ENCODE measurements at places on chromosomes 3 and 15.

DNA sequence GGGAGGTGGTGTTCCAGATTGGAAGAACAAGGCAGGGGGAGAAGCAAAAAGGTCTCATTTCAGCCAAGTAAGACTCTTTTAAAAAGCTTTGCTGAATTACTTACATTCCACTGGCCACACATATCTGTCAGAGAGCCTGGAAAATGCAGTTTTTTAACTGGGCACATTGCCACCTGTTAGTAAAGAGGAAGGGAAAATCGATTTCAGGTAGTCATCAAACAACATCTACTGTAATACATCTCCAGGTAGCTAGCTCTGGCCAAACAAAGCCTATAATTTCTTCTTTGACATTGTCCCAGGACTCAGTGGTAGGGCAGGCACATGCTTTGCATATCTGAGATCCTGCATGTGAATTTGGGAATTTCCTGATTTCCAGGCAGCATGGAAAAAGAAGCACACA, 480.7 kb upstream of the SUCLG2 start:
- DNase-seq, result no peak

- DNase-seq, result no peak
These were observed 36.8 kb downstream of the BDH1 start for GRCh38 chr3:197518881-197519421.

GRCh38 chr3:71063773-71064290, 519.7 kb downstream of the FOXP1 start:
- no peak for DNase-seq

GRCh38 chr15:91857224-91857585, 3.7 kb downstream of the SLCO3A1 start:
- DNase-seq, result no peak

DNA sequence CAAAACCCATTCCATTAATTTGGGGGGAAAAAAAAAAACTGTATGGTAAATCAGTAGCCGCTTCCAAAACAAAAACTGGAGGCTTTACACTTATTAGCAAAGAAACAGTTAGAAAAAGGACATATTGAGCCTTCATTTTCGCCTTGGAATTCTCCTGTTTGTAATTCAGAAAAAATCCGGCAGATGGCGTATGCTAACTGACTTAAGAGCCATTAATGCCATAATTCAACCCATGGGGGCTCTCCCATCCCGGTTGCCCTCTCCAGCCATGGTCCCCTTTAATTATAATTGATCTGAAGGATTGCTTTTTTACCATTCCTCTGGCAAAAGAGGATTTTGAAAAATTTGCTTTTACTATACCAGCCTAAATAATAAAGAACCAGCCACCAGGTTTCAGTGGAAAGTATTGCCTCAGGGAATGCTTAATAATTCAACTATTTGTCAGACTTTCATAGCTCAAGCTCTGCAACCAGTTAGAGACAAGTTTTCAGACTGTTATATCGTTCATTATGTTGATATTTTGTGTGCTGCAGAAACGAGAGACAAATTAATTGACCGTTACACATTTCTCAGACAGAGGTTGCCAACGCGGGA, 9.4 kb upstream of the RPL24 start:
- peak; percentile 67 for DNase-seq

DNA sequence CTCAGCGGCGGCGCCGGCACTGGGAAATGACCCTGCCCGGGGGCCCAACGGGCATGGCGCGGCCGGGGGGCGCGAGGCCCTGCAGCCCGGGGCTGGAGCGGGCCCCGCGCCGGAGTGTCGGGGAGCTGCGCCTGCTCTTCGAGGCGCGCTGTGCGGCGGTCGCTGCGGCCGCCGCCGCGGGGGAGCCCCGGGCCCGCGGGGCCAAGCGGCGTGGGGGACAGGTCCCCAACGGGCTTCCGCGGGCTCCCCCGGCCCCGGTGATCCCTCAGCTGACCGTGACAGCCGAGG, 172 bp downstream of the ITPKA start:
- DNase-seq, result no peak

- DNase-seq, result no peak
These were observed 35.6 kb downstream of the WNT7A start for GRCh38 chr3:13844286-13844685.

GRCh38 chr3:132180337-132180791, 136.8 kb upstream of the ACP3 start:
- peak; percentile 84 for DNase-seq

DNA sequence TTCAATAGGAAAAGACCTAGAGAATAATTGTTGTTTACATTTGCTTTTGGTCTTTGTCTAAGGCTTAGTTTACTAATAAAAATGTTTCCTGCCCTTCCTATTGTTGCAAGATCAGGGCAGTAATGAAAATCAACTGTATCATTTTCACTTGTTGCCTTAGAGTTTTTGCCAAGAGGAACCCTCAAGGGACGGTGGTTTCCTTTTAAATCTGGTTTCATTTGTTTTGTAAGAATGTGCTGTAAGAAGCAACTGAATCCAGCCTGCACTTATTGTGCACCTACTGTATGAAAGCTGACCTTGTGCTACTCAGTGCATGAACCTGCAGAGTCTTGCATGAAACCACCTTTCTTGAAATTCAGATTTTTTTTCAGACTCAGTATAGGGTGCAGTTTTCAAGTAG, 5.3 kb downstream of the IGF1R start:
- no peak for DNase-seq

DNA sequence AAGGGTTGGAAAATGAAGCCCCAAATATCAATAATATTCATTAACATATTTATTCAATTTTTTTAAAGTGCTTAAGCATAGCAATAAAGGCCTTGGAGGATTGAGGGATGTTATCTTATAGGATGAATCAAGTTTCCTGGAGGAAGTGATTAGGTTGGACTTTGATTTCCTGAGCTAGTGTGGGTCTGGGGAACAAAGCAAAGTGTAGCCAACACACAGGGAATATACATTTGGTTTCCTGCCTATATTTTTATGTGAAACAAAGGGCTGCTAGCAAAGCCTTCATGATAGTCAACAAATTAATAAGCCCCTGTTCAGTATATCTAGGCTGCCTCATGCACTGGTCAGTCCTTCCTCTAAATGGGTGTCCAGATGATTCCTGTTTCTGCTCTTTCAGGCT, 261.1 kb upstream of the IL12A start:
- no peak for DNase-seq

DNA sequence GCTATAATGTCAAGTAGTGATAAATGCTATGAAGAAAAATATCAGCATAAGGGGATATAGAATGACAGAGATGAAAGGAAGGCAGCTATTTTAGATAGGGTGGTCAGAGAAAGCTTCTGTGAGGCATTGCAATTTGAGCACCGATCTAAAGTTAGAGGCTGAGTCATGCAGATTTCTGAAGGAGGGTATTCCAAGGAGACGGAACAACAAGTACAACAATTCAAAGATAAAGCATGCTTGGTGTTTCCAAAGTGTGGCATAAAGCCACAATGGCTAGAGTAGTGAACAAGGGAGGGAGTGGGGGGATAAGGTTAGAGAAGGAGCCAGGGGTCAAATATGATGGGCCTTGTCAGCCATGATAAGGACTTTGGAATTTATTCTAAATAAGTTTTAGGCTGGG, 71.9 kb downstream of the PFN2 start:
- DNase-seq, result no peak

GRCh38 chr3:99666201-99666600, 27.8 kb downstream of the COL8A1 start:
- DNase-seq, result no peak

GRCh38 chr15:51307325-51307724, 31.1 kb downstream of the CYP19A1 start:
- no peak for DNase-seq

GRCh38 chr15:69848551-69849231, 249.0 kb downstream of the TLE3 start:
- DNase-seq, result no peak

DNA sequence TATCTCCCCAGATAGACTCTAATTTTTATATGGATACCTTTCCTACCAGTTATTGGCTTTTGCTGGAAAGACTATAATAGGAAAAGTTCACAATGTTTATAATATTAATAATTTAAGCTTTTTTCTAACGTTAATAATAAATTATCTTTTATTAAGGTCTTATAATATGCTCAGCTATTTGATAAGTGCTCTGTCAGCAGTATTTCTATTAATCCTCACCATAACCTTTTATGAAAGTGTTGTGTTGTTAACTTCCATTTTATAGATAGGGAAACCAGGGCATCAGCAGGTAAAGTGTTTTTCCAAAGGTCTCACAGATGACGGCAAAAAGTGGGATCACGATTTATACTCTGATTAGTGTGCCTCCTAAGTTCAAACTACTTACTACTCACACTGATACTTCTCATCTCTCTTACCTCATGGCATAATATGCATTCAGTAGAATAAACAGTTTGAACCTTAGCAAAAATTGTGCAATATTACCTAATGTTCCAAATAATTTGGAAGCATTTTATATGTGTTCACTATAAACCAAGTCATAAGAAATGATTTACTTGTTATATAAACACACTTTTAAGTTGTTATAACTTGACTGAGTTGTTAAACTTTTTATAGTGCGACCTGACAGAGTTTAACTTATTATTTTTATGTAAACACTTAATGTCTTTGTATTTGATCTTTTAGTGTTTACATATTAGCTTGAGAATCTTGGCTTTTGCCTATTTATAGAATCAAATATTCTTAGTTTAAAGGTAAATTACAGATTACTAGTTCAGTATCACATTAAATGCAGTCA, 274.9 kb upstream of the DCBLD2 start:
- no peak for DNase-seq

DNA sequence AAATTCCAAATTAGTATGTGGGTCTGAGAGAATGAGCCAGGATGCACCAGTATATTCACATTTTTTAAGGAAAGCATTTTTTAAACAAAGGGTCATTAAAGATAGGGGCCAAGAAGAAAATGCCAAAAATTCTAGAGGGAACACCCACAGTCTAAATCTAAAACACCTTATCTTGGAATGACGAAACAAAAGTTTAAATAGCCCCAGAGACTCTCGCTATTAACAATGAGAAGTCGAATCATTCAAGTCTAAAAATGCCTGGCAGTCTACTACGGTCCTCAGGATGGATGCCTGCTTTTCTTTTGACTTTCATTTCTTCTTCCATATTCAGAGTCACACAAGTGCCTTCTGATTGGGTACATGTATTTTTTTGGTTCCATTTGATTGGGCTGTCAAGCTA, 66.3 kb downstream of the SSUH2 start:
- DNase-seq, result no peak

DNA sequence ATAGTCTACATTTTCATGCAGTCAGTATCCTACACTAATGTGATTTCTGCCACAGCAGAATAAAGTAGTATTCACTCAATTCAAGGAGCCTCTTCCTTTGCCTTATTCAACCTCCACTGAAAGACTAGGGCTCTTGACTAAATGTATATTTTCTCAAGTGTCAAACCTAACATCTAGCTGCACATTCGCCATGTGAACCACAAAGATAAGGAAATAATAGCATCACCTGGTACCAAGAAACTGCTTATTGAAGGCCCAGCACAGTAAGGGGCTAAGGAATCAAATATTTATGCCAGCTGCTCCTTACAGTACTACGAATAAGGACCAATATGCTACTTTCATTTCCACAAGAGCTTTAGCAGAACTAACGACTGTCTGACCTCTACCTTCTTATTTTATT, 1.3 kb downstream of the SRP14 start:
- no peak for DNase-seq

DNA sequence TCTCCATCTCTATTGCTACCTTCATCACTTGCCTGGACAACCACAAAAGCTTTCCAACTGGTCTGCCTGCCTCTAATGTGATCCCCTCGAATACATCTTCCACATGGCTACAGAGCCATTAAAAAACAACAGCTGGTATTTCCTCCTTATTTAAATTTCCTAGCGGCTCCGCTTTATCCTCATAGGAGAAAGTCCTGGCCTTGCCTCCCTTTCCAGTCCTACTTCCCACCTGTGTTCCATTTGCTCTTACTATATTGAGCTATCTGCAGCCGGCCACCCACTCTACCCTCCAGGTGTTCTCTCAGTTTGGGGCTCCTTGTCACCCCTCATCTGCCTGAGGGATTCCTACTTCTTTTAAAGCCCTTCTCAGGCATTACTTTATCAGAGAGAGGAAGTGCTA, 49.7 kb upstream of the TSPAN3 start:
- no peak for DNase-seq

DNA sequence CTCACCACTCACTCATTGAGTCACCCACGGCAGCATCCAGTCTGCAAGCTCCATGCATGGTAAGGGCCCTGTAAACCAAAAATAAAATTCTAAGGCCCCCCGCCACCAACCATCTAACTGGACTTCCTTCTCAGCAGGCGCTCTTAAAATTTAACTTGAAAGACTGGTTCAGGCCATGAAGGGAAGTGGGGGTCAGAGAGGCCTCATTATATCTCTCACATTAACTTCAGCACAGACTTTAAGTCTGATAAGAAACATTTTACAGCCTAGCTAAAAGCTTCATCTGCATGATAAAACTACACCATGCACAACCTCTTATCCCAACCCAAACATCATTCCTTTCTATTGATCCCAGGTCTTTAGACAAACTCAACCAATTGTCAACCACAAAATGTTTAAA, 38.5 kb downstream of the FBLN2 start:
- DNase-seq, result no peak

DNA sequence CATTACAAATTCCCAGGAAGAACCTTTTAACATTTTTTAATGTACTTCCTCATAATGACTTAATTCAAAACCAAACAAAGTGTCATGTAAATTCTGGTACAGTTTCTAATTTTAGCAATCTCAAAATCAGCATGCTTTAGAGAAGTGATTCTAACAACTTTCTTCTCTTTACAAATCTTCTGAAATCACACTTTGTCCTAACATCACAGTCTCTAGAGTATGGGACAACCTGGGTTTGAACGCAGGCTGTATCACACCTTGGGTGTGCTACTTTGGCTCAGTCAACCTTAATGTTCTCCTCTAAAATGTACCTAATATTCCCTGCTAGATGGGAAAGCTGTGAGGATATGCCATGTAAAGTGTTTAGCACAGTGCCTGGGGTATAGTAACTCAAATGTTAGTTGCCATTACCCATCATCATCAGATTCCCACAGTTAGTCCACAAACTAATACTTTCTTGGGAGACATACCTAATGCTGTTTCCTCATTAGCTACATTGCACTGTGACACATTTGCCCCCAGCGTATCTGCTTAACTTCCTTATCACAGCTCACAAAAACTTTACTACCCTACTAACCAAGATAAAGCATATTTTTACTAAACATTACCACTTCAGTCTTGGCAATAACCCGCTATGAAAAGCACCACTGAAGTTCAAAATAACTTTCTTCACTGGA, 3.1 kb downstream of the TSPAN3 start:
- DNase-seq, result peak; percentile 70

DNA sequence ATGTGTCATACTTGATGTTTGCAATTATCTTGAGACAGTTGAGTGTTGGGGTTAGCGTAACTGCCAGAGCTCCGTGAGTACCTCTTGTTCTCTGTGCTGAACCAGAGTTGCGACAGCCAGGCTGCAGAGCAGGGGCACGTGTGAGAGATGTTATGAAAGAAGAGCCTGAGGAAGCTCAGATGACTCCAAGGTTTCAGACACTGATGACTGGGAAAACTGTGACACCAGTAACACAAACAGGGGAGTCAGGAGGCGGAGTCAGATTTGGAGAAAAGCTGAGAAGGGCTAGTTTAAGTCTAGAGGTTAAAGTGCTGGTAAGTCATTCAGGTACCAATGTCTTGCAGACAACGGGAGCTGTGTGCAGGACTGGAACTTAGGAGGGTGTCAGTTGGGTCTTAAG, 45.0 kb downstream of the BLM start:
- no peak for DNase-seq
